ENCODE measurements at places on chromosomes 13 and 19. TPM values are rescaled to one million over a fixed set of nuclear protein-coding genes. Genes with fewer than 3 reads are reported as not detected.

The MEIS3 gene
- 1.3 TPM for total RNA-seq

The GPC6 gene
- 0.58 TPM for total RNA-seq

The LRRC4B gene
- 0.36 TPM for total RNA-seq

The TEX30 gene
- total RNA-seq, result 6.1 TPM

The IRGC gene
- not detected for total RNA-seq

The PTPRS gene
- total RNA-seq, result 11.4 TPM

The CABP5 gene
- total RNA-seq, result 0.18 TPM

The TPTE2 gene
- not detected for total RNA-seq

The B3GNT3 gene
- total RNA-seq, result not detected

The FUT2 gene
- not detected for total RNA-seq

The FREM2 gene
- 3.2 TPM for total RNA-seq

The C1QTNF9 gene
- total RNA-seq, result 3.2 TPM

The IL4I1 gene
- 0.21 TPM for total RNA-seq

The OR7D2 gene
- total RNA-seq, result not detected

The TMEM38A gene
- total RNA-seq, result 184 TPM

The FUT1 gene
- total RNA-seq, result 1.6 TPM

The SCGB2B2 gene
- 1.0 TPM for total RNA-seq

The TMEM150B gene
- total RNA-seq, result 1.1 TPM

The ZNF154 gene
- 2.7 TPM for total RNA-seq

The NKG7 gene
- total RNA-seq, result 2.7 TPM

The FPR3 gene
- total RNA-seq, result 1.9 TPM

The BCAM gene
- total RNA-seq, result 27.1 TPM

The LYPD5 gene
- total RNA-seq, result 0.58 TPM

The ZNF563 gene
- 2.5 TPM for total RNA-seq

The CYP2F1 gene
- total RNA-seq, result not detected

The PPP2R1A gene
- total RNA-seq, result 340 TPM

The FCGBP gene
- total RNA-seq, result 8.7 TPM

The SERP2 gene
- 0.76 TPM for total RNA-seq

The ZNF471 gene
- total RNA-seq, result 5.3 TPM

The GIPR gene
- total RNA-seq, result not detected

The OXGR1 gene
- not detected for total RNA-seq

The OR10H1 gene
- not detected for total RNA-seq

The MATK gene
- 0.32 TPM for total RNA-seq

The AMER2 gene
- total RNA-seq, result not detected

The ZNF724 gene
- total RNA-seq, result 0.46 TPM

The CEACAM4 gene
- total RNA-seq, result 0.17 TPM

The ZNF610 gene
- total RNA-seq, result 3.7 TPM

The ADGRL1 gene
- total RNA-seq, result 1.7 TPM

The GRK1 gene
- not detected for total RNA-seq

The FFAR3 gene
- 0.22 TPM for total RNA-seq

The CACNG6 gene
- total RNA-seq, result 26.6 TPM

The CACNA1A gene
- 0.60 TPM for total RNA-seq

The LGALS7 gene
- total RNA-seq, result not detected

The SELENOV gene
- total RNA-seq, result not detected

The SPRED3 gene
- 2.1 TPM for total RNA-seq

The IFNL1 gene
- not detected for total RNA-seq

The ZFP14 gene
- 3.5 TPM for total RNA-seq

The IGFL3 gene
- total RNA-seq, result not detected

The S1PR5 gene
- total RNA-seq, result 0.30 TPM

The TUBA3C gene
- not detected for total RNA-seq

The ICAM1 gene
- 8.0 TPM for total RNA-seq

The ZNF90 gene
- 0.10 TPM for total RNA-seq

The SHISA2 gene
- 6.4 TPM for total RNA-seq

The EFNB2 gene
- 10.8 TPM for total RNA-seq

The CACNG7 gene
- total RNA-seq, result not detected

The PSG6 gene
- not detected for total RNA-seq

The ANKLE1 gene
- not detected for total RNA-seq
